Anterior cingulate cortex (tissue), 58 donors: ENCODE measurements at places on chromosomes 4 and X.

- DNase-seq: no peak
These were observed 7.2 kb downstream of the SCARB2 start for GRCh38 chr4:76206222-76206942.

GRCh38 chr4:81923140-81923539, 450.7 kb downstream of the HNRNPD start:
- DNase-seq: no peak

DNA sequence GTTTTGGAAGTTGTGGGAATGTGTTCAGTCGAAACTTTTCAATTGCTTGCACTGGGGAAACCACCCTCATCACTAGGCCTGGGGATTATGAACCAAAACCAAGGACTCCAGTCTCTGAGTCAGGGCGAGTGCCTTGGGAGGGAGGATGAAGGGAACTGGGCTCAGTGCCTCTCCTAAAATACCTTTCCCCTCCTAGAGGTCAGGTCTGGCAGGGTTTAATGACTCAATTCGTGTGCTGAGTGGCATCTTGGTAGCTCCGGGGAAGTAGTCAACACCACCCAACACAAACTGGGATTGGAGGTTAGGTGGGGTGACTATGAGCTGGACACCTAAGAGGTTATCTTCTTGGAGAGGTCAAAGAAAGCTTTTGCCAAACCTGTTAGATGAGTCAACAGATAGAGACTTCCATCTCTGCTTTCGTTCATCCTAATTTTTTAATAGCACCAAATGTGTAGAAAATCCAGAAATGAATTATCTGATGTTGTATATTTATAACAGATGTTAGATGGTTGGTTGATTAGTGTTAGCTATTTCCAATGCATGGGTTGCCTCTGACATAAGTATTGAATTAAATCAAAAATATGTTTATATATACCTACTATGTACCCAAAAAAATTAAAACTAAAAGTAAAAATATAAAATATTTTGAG, 202.8 kb downstream of the SHROOM3 start:
- no peak for DNase-seq

GRCh38 chr4:130073145-130073790, 977.3 kb downstream of the C4orf33 start:
- no peak for DNase-seq

DNA sequence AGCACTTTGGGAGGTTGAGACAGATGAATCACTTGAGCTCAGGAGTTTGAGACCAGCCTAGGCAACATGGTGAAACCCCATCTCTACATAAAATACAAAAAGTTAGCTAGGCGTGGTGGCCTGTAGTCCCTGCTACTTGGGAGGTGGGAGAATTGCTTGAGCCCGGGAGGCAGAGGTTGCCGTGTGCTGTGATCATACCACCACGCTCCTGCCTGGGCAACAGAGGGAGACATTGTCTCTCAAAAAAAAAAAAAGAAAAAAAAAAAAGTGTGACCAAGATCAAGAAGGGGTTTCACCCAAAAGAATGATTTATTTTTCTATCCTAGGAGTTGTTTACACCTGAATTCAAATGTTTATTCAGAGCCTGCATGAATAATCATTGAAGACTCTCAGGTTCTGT, 572.4 kb upstream of the GALNT7 start:
- DNase-seq: no peak

DNA sequence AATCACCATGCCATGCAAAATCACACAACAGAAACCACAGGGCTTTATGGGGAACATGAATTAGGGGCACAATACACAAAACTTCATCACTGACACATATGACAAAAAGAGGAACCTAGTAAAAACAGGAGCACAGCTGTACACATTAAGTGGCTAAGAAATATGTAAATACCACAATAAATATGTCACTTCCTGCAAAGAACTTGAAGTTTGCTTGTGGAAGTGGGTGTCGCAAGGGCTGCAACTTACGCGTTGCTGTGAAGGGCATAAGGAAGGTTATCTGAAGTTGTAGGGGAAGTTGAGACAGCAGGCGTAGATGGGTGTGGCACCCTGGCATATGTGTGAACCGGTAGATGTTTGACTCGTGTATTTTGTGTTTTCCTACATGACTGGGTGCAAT, 42.4 kb downstream of the CLCN4 start:
- DNase-seq: no peak

DNA sequence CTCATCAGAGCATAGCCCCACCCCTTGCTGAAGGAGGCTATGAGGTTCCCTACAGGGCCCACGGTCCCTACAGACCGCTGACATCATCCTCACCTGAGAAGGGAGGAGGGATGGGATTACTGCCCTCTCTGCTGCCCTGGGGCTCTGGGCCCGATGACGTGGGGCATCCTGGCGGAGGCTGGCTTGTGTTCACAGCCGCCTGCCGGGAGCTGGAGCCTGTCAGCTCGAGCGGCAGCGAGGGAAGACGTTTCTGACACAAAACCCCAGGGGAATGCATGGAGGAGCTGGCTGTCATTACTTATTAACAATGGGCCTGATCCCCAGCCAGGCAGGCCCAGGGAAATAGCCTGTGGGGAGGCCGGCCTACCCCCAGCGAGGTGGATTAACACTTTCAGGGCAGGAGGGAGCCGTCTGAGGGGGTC, 106.6 kb upstream of the ATP6AP2 start:
- no peak for DNase-seq

- no peak for DNase-seq
These were observed 52.1 kb downstream of the PRKG2 start for GRCh38 chr4:81162752-81163458.

- no peak for DNase-seq
These were observed 175.3 kb downstream of the TSPAN5 start for GRCh38 chr4:98482847-98483806.

GRCh38 chrX:109629310-109629709, 4.3 kb upstream of the KCNE5 start:
- DNase-seq: no peak

DNA sequence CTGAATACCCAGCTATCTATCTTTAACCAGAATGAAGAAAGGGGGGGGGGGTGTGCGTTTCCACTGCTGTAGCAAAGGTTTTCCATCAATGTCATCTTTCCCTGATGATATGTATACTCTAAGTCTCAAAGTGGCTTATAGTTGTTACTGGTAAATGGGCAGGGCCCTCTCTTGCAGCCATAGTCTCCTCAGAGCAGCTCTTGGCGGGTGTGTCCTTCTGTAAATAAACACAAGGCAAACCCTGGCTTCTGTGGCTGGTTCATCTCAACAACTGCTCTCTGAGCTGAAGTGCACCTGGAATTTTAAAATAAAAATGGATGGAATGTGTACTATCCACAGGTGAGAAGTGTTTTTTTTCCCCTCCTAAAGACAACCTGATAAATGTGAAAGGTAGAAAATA, 57.5 kb upstream of the SCML1 start:
- DNase-seq: no peak

DNA sequence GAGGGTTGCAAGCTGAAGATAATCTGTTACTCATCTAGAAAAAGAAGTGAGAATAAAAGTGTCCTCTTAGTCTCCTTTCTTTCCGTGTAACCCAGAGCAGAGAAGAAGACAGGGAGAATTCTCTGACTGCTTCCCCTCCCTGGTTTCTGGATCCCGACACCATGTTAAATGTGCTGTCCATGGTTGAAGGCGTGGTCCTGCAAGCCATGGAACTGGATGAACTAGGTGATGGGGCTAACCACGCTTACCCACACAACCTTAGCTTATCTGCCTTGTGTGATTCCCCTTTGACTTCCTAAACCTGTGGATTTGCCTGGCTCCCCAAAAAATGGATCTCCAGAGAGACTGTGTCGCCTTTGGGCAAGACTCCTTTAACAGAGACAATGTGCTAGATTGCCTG, 907.6 kb downstream of the FSTL5 start:
- no peak for DNase-seq
